T-cell (primary cell): ENCODE measurements at places on chromosomes 6 and 20. TPM values are rescaled to one million over a fixed set of nuclear protein-coding genes. Genes with fewer than 3 reads are reported as not detected.
A peak's percentile ranks its signal among the peaks of the same experiment; 100 is the strongest.

GRCh38 chr6:52595796-52596130 lies 18.9 kb upstream of the TRAM2 start:
- no peak for DNase-seq

ARMH2 gene
- 4.6 TPM for total RNA-seq

GRCh38 chr20:11894062-11894461 lies 23.6 kb upstream of the BTBD3 start:
- no peak for DNase-seq

- no peak for DNase-seq
Observed at GRCh38 chr6:91633374-91634111, 1046.7 kb upstream of the MAP3K7 start.

- DNase-seq: peak; percentile 16
Observed at GRCh38 chr6:30942338-30943060, 1.7 kb downstream of the MUCL3 start.

DNA sequence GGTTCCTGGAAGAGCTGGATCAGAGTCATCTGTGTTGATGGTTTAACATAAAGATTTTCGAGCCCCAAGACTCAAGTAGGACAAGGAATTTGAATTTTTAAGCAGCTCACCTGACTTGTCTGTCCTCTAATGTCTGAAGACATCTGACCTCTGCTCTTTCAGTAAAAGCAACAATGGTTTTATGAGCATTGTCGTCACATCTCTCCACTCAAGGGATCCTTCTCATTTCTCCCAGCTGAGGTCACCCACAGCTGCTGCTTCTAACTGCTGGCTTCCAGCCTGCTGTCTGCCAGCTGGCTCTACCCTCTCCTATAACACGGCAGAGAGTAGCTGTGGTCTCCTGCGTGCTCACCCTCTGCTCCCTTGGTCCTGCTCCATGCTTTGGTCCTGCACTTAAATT lies 24.7 kb upstream of the HDAC2 start:
- no peak for DNase-seq

CCR6 gene
- 3.2 TPM for total RNA-seq

GRCh38 chr20:61564628-61565027 lies 312.6 kb downstream of the CDH4 start:
- no peak for DNase-seq

- DNase-seq: no peak
Observed at GRCh38 chr20:49351775-49352174, 73.9 kb upstream of the ZNFX1 start.

- DNase-seq: no peak
Observed at GRCh38 chr6:78589436-78589835, 277.9 kb upstream of the IRAK1BP1 start.

GRCh38 chr20:32642257-32643046 lies 31.3 kb downstream of the C20orf203 start:
- DNase-seq: no peak

GRCh38 chr6:12289365-12289919 lies 719 bp upstream of the EDN1 start:
- DNase-seq: no peak

CABLES2 gene
- 6.2 TPM for total RNA-seq
